DMS53 (cell line): ENCODE measurements at places on chromosomes 3 and 15.
A peak's percentile ranks its signal among the peaks of the same experiment; 100 is the strongest.

- peak; percentile 51 for DNase-seq
Observed at GRCh38 chr15:89494941-89495637, 1.3 kb downstream of the RHCG start.

- DNase-seq = no peak
Observed at GRCh38 chr3:67067251-67067650, 69.1 kb downstream of the KBTBD8 start.

GRCh38 chr3:7543294-7543880, 682.5 kb downstream of the GRM7 start:
- no peak for DNase-seq

DNA sequence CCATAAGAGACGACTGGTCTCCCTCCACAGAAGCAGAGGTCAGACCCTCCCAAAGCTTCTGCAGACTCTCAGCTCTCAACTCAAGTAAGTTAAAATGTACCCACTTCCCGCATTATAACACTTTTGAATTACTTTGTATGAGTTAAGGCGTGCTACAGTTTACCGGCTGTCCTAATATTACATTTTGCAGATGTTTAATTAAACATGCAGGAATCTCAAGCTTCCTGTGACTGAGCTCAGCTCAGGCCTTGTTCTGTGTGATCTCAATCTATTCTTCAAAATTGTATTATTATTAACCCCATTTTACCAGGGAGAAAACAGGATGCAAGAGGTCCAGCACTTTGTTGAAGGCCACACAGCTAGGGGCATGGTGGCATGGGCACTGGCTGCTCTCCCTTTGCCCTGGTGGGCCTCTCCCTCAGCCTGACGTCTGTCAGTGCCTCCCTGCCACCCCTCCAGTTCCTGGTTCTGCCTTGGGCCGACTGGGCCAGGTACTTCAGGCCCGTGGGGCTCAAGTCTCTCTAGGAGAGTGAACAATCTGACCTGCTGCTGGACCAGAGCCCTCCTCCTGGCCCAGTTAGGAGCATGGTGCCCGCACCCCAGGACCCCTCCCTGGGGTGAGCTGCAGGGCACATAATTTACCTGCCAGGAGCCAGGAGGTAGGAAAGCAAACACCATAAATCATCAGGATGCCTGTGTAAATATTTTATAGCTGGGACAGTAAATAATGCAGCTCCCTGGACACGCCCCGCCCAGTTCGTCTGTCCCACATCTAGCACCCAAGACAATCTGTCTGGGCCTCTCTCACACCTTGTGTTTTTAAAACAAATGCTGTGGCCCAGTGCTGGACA, 14.9 kb upstream of the RFT1 start:
- peak; percentile 76 for DNase-seq

DNA sequence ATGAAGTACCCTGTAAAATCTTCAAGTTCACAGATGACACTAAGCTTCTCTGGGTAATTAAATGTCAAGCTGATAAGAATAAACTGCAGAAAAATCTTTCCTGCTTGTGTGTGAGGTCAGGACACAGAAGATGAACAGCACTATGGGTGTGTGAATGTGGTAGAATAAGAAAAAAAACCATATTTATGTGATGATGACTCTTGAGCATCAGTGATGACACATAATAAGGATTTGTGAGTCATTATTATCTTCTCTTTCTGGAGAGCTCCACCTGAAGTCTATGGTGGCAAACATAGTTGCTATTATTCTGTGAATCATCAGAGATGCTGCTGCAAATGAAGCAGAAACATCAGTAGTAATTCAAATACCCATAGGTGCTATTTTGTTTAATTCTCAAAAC, 422.4 kb downstream of the DIPK2A start:
- peak; percentile 74 for DNase-seq

GRCh38 chr3:61936344-61936937, 375.1 kb downstream of the PTPRG start:
- peak; percentile 18 for DNase-seq

DNA sequence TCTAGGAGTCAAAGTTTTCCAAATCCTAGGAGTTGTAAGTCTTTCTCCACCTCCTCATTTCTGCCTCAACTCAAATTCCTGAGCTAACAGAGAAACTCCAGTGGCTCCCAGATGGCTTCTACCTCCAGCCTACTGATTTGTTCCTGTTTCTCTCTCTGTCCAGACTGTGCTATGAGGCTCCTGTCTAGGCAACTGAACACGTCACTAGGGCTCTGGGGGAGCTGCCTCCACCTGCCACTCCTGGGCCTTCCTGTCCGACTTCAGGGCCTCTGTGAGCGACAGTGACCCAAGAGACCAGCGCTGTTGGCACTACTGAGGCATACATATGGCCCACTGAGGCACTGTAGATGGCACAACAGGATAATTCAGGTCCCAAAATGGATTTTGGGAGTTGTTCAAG, 71.4 kb downstream of the EXOG start:
- DNase-seq = no peak

- no peak for DNase-seq
Observed at GRCh38 chr3:121836481-121836880, 1.5 kb downstream of the EAF2 start.

DNA sequence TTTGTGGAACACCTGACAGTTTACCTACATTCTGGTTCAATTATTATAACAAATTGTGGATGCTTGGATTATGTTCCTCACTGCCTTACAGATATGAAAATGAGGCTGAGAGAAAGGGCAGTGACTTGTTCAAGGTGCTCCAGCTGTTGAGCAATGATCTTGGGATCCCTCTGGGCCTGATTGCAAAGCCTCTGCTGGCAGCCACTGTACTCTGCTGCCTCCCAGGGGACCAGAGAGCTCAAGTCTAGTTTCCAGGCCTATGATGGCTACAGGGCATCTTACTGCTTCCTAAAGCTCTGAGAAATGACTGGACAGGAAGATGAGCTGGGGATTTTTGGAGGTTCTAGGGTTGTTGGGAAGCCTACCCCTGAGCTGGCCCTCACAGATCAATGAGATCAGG, 2.3 kb upstream of the SHC4 start:
- peak; percentile 30 for DNase-seq

DNA sequence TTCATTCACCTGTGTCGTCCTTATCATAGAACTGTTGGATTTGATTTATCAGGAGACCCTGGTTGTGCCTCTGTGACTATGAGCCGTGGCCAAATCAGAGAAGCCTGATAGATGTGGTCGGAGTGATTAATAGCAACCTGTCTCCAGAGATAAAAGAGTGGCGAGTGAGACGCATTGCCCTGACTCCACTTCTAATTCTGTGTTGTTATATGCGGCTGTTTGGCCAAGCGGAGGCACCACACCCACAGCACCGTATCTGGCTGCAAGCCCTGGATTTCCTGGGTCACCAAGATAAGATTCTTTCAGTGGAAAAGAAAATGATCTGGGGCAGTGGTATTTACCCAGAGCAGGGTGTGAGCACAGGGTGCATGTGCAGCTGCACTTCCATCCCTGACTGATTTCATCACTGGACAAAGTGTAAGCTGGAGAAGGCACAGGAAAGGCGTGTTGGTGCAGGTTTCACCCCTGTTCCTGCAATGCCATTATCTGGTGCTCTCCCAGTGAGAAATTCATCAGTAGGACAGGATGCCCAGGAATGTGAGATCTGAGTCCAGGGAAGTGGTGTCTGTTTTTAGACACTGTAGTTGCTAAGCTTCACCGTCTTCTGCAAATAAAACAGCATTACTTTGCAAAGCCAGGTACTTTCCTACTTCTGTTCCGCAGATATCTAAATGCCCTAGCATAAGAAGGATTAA, 84.6 kb downstream of the CD47 start:
- no peak for DNase-seq

DNA sequence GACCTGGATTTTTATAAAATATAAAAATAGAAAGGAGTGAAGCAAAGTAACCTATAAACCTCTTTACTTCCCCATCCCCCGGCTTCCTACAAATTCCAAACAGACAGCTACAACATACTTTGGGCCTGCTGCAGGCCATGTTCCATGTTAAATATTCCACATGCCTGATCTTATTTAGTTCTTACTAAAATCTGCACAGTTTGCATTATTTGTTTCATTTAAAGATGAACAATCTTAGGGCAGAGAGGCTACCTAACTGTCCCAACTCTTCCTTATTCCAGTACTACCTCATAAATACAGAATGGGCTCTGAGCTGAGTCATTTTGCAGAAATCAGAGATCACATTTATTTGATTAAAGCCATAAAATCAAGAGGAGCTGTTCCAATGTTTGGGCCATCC, 665.0 kb downstream of the PDCD6IP start:
- no peak for DNase-seq

GRCh38 chr15:35705030-35705883, 159.3 kb upstream of the DPH6 start:
- DNase-seq = no peak

- peak; percentile 13 for DNase-seq
Observed at GRCh38 chr15:56366211-56366610, 985 bp downstream of the TEX9 start.

- no peak for DNase-seq
Observed at GRCh38 chr3:108388136-108389132, 92.1 kb downstream of the HHLA2 start.

- DNase-seq = no peak
Observed at GRCh38 chr3:183613366-183614285, 21.8 kb upstream of the KLHL24 start.

DNA sequence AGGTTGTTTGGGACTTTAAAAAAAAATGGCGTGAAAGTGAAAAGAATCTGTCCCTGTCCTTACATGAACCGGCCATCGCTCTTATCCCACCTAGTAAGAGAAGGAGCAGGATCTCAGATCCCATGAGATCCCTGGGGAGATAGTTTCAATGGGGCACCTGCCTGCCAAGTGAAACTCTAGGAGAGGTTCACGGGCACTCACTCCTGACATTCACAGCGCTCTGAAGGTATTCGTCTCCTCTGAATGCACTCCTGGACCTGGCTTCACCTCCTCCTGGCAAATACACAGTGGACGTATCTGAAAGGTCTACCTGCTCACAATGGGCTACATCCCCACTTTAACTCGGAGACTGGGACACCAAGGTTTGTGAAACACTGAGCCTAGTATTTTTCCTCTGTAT, 248.7 kb upstream of the ICE2 start:
- DNase-seq = no peak

GRCh38 chr3:116872688-116873087, 163.1 kb downstream of the TUSC7 start:
- no peak for DNase-seq

GRCh38 chr3:114758831-114759699, 388.0 kb downstream of the ZBTB20 start:
- no peak for DNase-seq

GRCh38 chr3:55077726-55078125, 149.9 kb upstream of the LRTM1 start:
- no peak for DNase-seq
